MCF 10A (cell line): ENCODE measurements at places on chromosomes 12 and 14. TPM values are rescaled to one million over a fixed set of nuclear protein-coding genes. Genes with fewer than 3 reads are reported as not detected.

THAP2 gene
- 12.6 and 13.0 TPM in 2 replicates for total RNA-seq

SOAT2 gene
- not detected in 2 replicates for total RNA-seq

MMP14 gene
- total RNA-seq, result 71.5 and 78.6 TPM in 2 replicates

C12orf54 gene
- total RNA-seq, result 1.5 and 1.9 TPM in 2 replicates

SDSL gene
- 21.1 and 32.7 TPM in 2 replicates for total RNA-seq

AQP2 gene
- not detected in 2 replicates for total RNA-seq

BHLHE41 gene
- total RNA-seq, result 1.1 and 3.4 TPM in 2 replicates

GPR84 gene
- 0.17 TPM in 1 of 2 replicates, not detected in the other for total RNA-seq

TAS2R13 gene
- 0.68 and 0.93 TPM in 2 replicates for total RNA-seq

LLPH gene
- 43.8 and 44.3 TPM in 2 replicates for total RNA-seq

ENDOU gene
- not detected in 2 replicates for total RNA-seq

P2RX2 gene
- total RNA-seq, result not detected in 2 replicates

ADGRD1 gene
- 0.68 and 1.3 TPM in 2 replicates for total RNA-seq

CATSPERB gene
- total RNA-seq, result 0.71 and 1.1 TPM in 2 replicates

VRTN gene
- not detected in 2 replicates for total RNA-seq

RASAL1 gene
- total RNA-seq, result not detected in 2 replicates

OR6C75 gene
- not detected in 2 replicates for total RNA-seq
